ENCODE measurements at places on chromosomes 1 and 21. TPM values are rescaled to one million over a fixed set of nuclear protein-coding genes. Genes with fewer than 3 reads are reported as not detected.

DNA sequence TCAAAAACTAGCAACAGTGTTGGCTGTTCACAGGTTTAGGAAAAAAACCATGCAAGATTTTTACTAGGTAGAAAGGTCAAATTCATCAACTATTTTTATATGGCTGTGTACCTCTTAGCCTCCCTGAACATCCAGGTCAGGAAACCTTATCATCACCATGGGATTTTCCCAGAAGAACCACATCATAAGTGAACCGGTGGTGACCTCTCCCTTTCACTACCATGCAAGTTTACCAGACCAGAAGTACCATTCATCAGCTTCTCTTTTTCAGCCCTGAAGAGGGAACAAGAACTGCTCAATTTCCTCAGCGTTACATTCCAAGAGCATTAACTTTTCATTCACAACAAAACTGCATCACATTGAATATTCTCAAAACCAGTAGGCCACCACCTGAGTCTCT, 5.9 kb downstream of the SSBP3 start:
- peak; percentile 67 for DNase-seq

GRCh38 chr1:44010935-44011471, 19.6 kb downstream of the CCDC24 start:
- DNase-seq, result no peak

DNA sequence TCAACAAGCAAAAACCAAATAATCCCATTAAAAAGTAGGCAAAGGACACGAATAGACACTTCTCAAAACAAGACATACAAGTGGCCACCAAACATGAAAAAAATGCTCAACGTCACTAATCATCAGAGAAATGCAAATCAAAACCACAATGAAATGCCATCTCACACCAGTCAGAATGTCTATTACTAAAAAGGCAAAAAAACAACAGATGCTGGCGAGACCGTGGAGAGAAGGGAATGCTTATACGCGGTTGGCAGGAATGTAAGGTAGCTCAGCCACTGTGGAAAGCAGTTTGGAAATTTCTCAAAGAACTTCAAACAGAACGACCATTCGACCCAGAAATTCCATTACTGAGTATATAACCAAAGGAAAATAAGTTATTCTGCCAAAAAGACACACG, 145.1 kb upstream of the EDN2 start:
- DNase-seq, result no peak

DNA sequence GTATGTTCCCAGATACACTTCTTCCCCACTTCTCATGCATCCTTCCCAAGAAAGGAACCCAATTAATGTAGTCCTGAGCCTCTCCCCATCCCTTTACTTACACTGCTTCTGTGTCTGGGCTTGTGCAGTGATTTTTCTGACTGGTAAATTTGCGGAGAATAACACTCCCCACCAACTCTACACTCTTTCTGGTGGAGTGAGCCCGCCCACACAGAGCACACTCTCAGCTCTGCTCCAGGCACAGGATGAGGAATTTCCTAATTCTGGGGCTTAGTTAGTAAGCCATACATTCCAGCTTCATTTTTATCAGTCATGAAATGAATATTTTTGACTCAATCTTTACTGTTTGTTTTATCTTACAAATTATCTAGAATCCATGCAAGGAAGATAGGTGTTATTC, 38.6 kb downstream of the FMO4 start:
- no peak for DNase-seq

The SRP9 gene
- 308 TPM for total RNA-seq

The PBX1 gene
- total RNA-seq, result 0.37 TPM

Data from activated CD4-positive, alpha-beta T cell treated with anti-CD3 and anti-CD28 coated beads for 36 hours (primary cell).